ENCODE measurements at places on chromosomes 2 and 18. TPM values are rescaled to one million over a fixed set of nuclear protein-coding genes. Genes with fewer than 3 reads are reported as not detected.

GRCh38 chr2:231925303-231926179, 655 bp downstream of the NPPC start:
- H3K36me3 ChIP-seq, result no peaks in the 10 kb centered on the region
- no peak overlapping the region for H3K4me3 ChIP-seq
- H3K27me3 ChIP-seq, result peaks cover 22% of the 10 kb centered on the region
- no peak overlapping the region for H3K27ac ChIP-seq
- H3K4me1 ChIP-seq, result no peaks in the 10 kb centered on the region

DNA sequence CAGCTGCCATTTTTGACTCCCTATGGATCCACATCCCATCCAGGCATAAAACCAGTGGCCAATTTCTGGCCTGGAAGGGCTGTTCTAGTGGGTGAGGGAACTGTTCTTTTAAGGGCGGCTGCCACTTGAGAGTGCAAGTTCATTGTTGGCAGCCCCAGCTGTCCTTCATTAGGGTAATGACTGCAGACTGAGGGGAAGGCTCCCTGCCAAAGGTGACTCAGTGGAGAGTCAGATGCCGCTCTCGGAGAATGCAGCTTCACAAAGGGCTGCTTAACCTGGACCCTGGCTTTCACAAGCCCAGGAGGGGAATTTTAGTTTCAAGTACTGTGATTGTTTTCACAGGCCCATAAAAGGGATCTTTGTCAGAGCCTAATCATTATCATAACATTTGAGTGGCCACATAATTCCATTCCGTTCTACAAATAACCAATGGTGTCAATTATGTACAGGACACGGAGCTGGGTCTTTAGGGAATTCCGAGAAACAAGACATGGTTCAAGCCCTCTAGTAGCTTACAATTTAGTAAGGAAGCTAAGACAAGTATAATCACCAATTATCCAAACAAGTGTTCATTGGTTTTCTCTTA, 235.7 kb downstream of the CDCA7 start:
- H3K4me1 ChIP-seq, result peaks cover 32% of the 10 kb centered on the region
- H3K27me3 ChIP-seq, result no peaks in the 10 kb centered on the region
- peak overlapping the region; percentile 41 for H3K4me3 ChIP-seq

- no peak for DNase-seq
- H3K36me3 ChIP-seq, result no peaks in the 10 kb centered on the region
- H3K4me3 ChIP-seq, result no peak overlapping the region
- no peaks in the 10 kb centered on the region for H3K4me1 ChIP-seq
- no peak overlapping the region for H3K27ac ChIP-seq
These were observed 112.4 kb upstream of the UPP2 start for GRCh38 chr2:157989227-157989626.

DNA sequence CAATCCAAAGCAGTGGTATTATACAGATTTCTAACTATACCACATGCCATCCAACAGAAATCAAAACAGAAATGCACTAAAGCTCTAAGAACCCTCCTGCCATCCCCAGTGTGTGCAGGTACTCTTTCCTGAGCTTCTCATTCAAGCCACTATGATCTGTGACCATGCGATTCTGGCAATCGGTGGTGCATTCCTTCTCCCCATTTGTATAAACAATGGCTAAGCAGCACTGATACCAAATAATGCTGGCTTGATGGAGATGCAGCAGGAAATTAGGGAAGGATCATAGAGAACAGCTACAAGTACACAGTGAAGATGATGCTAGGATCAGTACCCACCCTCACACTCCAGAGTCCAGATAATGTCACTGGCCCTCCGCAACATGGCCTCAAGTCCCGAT, 51.8 kb downstream of the PPP4R1 start:
- H3K36me3 ChIP-seq, result peaks cover 61% of the 10 kb centered on the region
- H3K4me3 ChIP-seq, result no peak overlapping the region
- no peaks in the 10 kb centered on the region for H3K4me1 ChIP-seq
- H3K27me3 ChIP-seq, result no peaks in the 10 kb centered on the region

DNA sequence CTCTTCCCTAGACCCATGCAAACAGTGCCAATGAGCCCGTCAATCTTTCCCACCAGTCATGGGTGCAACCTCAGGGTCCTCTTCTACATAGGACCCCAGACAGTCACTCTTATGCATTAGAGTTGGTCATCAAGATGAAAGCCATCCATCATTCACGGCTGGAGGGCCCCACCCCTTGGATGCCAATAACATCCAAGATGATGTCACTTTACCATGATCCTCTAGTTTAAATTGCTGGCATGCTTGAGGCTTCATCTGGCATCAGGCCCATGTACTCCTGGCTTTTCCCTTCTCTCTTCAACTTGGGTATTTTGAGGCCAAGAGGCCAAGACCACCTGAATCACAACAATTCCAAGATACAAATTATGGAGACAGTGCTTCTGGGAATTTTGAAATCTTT, 91.1 kb upstream of the MAPK4 start:
- H3K4me3 ChIP-seq, result no peak overlapping the region
- no peaks in the 10 kb centered on the region for H3K36me3 ChIP-seq
- no peak for DNase-seq
- H3K4me1 ChIP-seq, result no peaks in the 10 kb centered on the region
- peaks cover 12% of the 10 kb centered on the region for H3K27me3 ChIP-seq

GRCh38 chr18:70256184-70256583, 32.7 kb upstream of the SOCS6 start:
- no peak overlapping the region for H3K4me3 ChIP-seq
- no peaks in the 10 kb centered on the region for H3K4me1 ChIP-seq
- DNase-seq, result peak; percentile 23
- no peaks in the 10 kb centered on the region for H3K36me3 ChIP-seq

GRCh38 chr2:230947908-230948365, 22.9 kb upstream of the GPR55 start:
- no peaks in the 10 kb centered on the region for H3K36me3 ChIP-seq
- no peak overlapping the region for H3K27ac ChIP-seq
- H3K27me3 ChIP-seq, result peaks cover 12% of the 10 kb centered on the region
- DNase-seq, result no peak
- H3K4me3 ChIP-seq, result no peak overlapping the region
- H3K4me1 ChIP-seq, result no peaks in the 10 kb centered on the region

GRCh38 chr2:157404363-157404762, 39.5 kb downstream of the CYTIP start:
- H3K27me3 ChIP-seq, result no peaks in the 10 kb centered on the region
- no peak overlapping the region for H3K27ac ChIP-seq
- no peak for DNase-seq

GRCh38 chr18:69874058-69874457, 73.6 kb downstream of the CD226 start:
- H3K27me3 ChIP-seq, result no peaks in the 10 kb centered on the region
- no peak for DNase-seq
- no peaks in the 10 kb centered on the region for H3K4me1 ChIP-seq
- H3K4me3 ChIP-seq, result no peak overlapping the region
- H3K27ac ChIP-seq, result no peak overlapping the region
- no peaks in the 10 kb centered on the region for H3K36me3 ChIP-seq

GRCh38 chr2:179898873-179899272, 37.5 kb upstream of the ZNF385B start:
- no peaks in the 10 kb centered on the region for H3K4me1 ChIP-seq
- no peaks in the 10 kb centered on the region for H3K36me3 ChIP-seq
- no peak overlapping the region for H3K4me3 ChIP-seq
- no peaks in the 10 kb centered on the region for H3K27me3 ChIP-seq

DNA sequence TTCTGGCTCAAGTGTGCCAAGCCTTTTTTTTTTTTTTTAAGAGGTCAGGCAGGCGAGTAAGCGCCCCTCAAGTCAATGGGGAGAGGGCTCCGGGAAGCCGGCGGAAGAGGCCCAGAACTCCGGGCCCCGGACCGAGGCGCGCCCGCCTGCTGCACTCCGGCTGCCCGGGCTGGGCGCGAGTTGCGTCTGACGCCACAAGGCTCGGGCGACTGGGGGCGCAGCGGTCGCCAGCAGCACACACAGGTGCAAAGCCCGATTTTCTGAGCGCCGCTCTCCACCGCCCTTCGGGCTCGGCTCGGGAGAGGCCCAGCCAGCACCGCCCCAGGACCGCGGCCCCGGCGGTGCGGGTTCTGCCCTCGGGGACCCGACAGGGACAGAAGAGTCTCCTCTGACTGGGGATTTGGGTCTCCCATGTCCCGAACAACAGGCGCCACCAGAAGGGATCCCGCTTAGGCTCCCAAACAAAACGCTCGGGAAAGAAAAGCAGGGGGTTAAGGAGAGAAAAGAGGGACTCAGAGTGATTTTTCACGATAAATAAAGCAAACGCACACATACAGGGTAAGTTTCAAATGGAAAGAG, 787 bp downstream of the ERBB4 start:
- no peaks in the 10 kb centered on the region for H3K36me3 ChIP-seq
- H3K4me1 ChIP-seq, result no peaks in the 10 kb centered on the region
- no peak overlapping the region for H3K27ac ChIP-seq
- DNase-seq, result peak; percentile 18
- H3K4me3 ChIP-seq, result peak overlapping the region; percentile 72

- peak overlapping the region; percentile 75 for H3K4me3 ChIP-seq
- no peaks in the 10 kb centered on the region for H3K27me3 ChIP-seq
- peaks cover 55% of the 10 kb centered on the region for H3K4me1 ChIP-seq
- peak overlapping the region; percentile 95 for H3K27ac ChIP-seq
- DNase-seq, result peak; percentile 94
- peaks cover 18% of the 10 kb centered on the region for H3K36me3 ChIP-seq
These were observed 545 bp downstream of the DUSP28 start for GRCh38 chr2:240560480-240561324.

GRCh38 chr2:151570191-151570590, 160.5 kb downstream of the RIF1 start:
- no peaks in the 10 kb centered on the region for H3K27me3 ChIP-seq
- H3K4me1 ChIP-seq, result no peaks in the 10 kb centered on the region
- no peak overlapping the region for H3K27ac ChIP-seq
- no peak overlapping the region for H3K4me3 ChIP-seq
- DNase-seq, result no peak
- no peaks in the 10 kb centered on the region for H3K36me3 ChIP-seq

DNA sequence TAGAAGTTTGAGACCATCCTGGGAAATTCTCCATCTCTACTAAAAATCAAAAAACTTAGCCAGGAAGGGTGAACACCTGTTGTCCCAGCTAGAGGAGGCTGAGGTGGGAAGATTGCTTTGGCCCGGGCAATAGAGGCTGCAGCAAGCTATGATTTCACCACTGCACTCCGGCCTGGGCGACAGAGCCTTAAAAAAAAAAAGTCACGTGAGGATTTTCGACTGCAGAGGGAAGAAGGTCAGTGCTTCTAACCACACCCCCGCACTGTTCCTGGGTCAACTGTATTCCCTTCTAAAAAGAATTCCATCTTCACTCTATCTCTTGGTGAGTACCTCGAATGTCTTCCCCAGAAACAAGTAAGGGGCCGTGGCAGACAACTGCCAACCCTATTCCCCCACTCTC, 31.3 kb downstream of the ADAM17 start:
- H3K4me3 ChIP-seq, result no peak overlapping the region
- no peak overlapping the region for H3K27ac ChIP-seq
- H3K4me1 ChIP-seq, result no peaks in the 10 kb centered on the region
- DNase-seq, result no peak
- H3K36me3 ChIP-seq, result peaks cover 72% of the 10 kb centered on the region

The ACMSD gene
- not detected for total RNA-seq

The RRM2 gene
- total RNA-seq, result 90.4 TPM

The ONECUT2 gene
- 0.40 TPM for total RNA-seq

The SDC1 gene
- 128 TPM for total RNA-seq

The CKAP2L gene
- total RNA-seq, result 17.7 TPM

The PAX8 gene
- total RNA-seq, result 6.4 TPM

Measured in PC-9 (cell line).